Activated CD4-positive, alpha-beta T cell treated with anti-CD3 and anti-CD28 coated beads for 1 hour (primary cell): ENCODE measurements at places on chromosomes 6 and 20.

DNA sequence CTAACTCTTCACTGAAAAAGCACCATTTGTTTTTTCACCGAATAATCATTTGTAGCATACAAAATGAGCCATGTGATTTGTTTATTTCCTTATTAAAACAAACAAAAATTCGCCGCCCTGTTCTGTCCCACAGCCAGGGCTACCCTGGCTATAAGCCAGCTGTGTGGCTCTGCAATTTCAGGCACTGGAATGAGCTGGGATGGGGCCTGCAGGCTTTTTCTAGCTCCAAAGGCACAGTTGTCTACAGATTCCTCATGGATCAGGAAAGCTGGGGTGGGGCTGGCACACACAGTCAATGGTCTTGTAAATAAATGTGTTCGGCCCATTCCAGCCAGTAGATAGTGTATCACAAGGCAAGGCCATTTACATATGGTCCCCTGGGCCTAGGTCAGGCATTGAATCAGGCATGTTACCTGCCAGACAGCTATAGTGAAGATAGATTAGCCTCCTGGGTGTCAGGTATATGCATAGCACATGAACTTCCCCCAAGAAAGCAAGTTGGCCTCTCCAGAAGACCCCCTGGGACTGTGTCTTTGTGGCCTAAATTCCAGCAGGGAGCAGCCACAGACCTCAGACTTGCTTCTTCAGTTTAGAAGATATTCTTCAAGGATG is 608.9 kb downstream of the MAFB start:
- no peak for DNase-seq

GRCh38 chr20:39421571-39422105 is 459.5 kb downstream of the DHX35 start:
- no peak for DNase-seq

DNA sequence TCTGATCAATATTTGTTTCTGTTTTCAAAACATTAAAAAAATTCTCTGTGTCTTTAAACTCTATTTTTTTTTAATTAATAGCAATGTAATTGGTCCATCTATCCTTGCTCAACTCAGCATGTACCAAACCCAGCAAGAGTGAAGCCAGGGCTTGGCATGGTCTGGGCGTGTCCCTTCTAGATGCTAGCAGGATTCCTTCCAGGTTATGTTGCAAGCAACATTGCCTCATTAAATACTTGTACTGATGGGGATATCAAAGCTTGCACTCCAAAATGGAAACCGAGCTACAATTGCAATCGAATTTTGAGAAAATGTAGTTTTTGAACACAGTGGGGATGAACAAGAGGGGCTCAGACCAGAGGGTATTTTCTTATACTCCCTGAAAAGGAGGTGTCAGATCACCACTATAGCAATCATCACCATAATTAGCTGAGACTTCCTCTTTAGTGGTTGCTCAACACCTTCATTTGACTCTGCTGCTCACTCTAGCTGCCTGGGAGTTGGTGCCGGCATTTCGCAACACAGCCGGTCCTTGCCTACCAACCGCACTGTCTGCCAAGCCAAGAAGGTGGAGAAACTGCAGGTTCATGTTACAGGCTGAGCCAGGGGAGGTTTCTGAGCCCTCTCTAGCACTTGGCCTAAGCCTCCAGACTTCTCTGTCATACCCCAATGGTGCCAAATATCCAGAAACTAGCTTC is 67.8 kb upstream of the RALGAPA2 start:
- no peak for DNase-seq

GRCh38 chr6:143174951-143175350 is 114.3 kb downstream of the AIG1 start:
- no peak for DNase-seq

DNA sequence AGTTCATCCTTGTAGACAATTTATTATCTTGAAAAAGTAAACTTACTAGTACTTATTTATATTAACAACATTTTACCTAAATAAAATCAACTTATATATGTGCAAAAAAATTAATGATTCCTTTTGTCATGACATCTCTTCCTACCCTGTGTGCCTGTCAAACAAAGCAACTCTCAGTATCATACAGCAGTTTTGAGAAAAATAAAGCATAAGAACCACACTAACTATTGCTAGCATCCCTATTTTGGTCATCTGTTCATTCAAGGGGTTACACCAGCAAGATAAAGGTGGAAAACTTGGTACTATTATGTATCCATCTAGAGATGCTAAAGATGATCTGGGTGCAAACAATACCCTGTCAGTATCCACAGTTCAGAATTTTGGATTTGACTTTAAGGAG is 7.4 kb upstream of the HLA-DRB1 start:
- DNase-seq: no peak

- DNase-seq: no peak
Measured at GRCh38 chr6:21222656-21223055, 370.9 kb upstream of the SOX4 start.

DNA sequence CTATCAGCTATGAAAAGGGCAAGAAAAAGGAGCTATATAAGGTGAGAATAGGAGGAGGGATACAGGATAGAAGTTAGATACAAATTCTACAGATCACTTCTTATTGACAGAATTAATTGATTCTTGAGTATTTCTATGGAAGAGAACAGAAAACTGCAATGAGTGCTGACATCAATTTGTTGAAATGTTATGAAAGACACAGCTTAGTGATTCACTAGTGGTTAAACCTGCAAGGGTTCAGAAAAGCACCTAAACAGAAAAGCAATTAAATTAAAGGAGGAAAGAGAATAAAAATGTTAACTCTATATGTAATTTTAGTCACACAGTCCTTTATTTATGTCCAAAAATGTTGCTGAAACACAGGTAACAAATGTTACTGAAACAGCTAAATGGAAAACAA is 254.4 kb upstream of the RUNX2 start:
- no peak for DNase-seq

DNA sequence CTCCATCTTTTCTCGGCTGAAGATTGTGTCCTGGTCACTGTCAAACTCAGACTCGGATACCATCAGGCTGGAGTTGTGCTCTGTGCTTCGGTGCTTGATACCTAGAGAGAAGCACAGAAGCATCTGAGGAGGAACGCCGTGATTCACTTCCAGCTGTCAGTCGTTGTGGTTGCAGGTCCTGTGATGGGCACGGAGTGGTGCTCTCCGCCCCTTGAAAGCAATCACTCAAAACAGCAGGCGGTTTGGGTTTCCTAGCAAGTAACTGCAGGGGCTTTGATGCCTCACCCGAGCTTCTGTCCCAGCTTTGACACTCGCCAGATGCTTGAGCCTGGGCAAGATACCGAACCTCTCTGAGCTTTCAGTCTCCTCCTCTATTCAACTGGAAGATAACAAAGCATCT is 52.5 kb downstream of the ALDH5A1 start:
- peak; percentile 10 for DNase-seq

GRCh38 chr6:139271056-139271455 is 20.7 kb downstream of the TXLNB start:
- DNase-seq: no peak

DNA sequence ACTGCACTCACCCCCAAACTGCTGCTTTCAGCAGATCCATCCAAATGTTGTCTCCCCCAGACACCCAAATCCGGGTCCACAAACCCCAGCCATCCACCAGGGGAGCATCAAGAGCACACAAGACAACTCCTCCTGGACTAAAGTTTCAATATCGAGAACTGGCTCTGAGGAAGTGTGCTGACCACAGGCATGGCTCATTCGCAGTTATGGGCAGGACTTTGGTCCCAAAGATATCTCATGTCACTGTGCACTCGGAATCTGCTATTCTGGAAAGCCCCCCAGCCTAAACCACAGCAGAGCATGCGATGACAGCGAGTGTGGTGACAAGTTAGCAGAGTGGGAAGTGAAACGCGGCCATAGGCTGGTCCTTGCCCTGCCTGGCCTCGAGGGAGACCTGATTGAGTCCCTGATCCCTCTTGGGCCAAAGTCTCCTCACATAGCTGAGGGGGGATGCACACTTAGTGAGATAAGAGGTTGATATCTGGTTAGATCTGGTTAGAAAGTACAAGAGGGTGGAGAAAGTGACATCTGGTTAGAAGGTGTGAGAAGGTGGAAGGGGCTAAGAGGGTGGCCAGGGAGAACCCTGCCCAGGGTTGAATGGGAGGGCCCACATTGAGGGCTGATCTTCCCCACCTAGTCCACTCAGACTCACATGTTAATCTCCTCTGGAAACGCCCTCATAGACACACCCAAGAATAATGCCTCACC is 149.7 kb downstream of the MRPL14 start:
- DNase-seq: no peak

DNA sequence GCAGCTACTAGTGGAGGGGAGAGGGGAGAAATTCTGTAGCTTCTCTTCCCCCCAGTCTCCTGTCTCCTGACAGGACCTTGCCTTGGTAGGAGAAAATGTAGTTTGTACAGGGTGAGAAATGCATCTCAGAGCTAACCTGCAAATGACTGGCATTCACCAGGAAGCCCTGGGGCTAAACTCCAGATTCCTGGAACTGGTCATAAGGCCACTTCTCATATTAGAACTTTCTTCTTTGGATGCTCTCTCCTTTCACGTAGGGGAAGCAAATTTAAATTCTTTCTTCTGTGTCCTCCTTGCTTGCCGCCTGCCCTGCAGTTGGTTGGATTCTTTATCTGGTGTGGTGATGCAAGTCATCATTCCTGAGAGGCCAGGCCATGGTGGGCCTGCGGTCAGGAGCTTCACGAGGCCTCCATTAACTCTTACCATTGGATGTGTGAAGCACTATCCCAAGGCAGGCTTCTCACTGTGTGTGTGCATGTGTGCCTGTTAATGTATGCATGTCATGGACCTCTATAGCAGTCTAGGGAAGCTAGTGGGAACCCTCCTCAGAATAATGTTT is 182.0 kb downstream of the PHF3 start:
- DNase-seq: no peak

GRCh38 chr6:18551228-18551627 is 164.1 kb downstream of the RNF144B start:
- DNase-seq: no peak

DNA sequence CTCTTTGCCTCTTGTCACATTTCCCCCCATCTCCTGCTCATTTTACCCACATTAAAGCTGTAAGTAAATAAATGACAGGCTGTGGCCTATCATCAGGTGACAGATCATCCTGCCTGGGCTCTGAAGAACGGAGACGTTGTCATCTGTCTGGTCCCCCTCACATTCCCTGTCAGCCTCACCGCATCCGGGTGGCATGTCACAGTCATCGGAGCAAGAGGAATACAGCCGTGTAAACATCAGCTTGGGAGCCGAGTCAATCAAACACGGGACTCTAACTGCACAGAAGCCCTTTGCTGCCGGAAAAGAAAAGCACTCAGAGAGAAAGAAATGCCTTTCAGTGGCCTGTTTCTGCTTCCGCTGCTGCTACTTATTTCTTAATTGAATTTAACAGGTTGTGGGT is 371.9 kb upstream of the ID4 start:
- DNase-seq: no peak

- no peak for DNase-seq
Measured at GRCh38 chr20:14453259-14453658, 115.8 kb upstream of the FLRT3 start.

- no peak for DNase-seq
Measured at GRCh38 chr6:129981598-129981997, 36.8 kb upstream of the L3MBTL3 start.

DNA sequence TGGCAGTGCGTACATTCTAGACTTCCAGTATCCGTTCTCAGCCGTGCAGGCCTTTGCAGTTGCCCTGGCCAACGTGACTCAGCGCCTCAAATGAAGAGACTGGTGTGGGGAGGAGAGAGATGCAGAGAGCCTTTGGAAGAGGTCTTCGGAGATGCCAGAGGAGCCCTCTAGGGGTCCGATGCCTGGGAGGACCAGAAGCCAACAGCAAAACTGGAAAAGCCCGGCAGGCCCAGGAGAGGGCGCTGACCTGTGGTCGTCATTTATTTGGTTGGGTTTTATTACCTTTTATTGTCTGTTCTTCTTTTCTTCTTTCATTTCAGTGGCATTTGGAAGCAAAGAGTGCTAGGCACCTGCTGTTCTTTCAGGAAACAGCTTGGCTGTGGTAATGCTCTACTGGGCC is 53.3 kb upstream of the TMEM181 start:
- DNase-seq: no peak

DNA sequence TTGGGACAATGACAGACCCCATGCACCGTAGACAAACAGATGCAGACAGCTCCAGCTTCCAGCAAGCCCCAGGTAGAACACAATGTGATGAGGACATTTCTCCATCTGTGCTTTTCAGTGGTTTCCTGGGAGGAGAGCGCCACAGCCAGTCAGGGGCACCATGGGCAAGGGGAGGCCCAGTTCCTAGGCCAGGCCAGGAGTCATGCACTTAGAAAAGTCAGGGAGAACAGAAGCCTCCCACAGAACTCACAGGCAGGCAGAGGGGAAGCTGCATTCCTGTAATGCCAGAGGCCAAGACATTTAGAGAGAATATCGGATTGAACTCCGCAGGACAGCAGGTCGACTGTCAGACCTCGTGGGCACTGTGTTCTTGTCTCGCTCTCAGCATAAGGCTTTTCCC is 9.2 kb downstream of the SYNDIG1 start:
- no peak for DNase-seq

- no peak for DNase-seq
Measured at GRCh38 chr6:141210901-141211300, 921.8 kb upstream of the GJE1 start.

- peak; percentile 36 for DNase-seq
Measured at GRCh38 chr6:33632558-33633039, 11.5 kb downstream of the ITPR3 start.

- no peak for DNase-seq
Measured at GRCh38 chr6:84847390-84848160, 83.2 kb upstream of the TBX18 start.

DNA sequence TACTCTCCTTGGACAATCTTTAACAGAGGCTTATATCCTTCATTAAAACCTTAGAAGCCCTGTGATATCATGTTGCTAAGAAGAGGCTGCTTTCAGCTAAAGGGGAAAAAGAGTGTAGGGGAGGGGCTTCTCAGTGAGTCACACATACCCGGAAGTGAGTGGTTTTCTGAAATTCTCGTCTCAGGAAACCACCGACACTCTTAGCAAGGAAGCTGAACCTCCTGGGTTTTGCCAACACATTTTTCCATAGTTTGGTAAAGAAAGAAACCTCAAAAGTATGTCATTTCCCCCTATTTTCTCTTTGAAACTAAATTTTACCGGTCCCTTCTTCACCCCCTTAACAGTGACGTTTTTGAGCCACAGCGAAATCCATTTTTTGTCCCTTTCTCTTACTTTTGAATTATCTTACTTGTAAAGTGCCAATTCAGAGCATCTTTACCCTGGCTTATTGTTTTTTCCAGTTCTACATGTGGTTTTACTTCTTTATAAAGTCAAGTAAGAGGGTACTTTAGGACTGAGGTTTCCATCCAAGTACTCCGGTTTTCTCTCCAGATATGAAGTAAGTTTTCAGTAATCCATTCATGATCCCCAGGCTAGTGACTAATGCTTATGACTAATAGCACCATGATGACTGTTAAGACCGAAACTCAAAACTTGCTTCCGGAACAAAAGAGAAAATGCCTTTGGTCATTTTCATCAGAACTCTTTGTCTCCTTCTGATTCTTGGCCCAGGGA is 219.3 kb downstream of the ARHGAP18 start:
- DNase-seq: peak; percentile 48

- DNase-seq: no peak
Measured at GRCh38 chr6:161301338-161301737, 27.5 kb upstream of the AGPAT4 start.
